GM23248 (cell line): ENCODE measurements at places on chromosomes 7 and 10. TPM values are rescaled to one million over a fixed set of nuclear protein-coding genes. Genes with fewer than 3 reads are reported as not detected.

- DNase-seq: no peak
- no peaks in the 10 kb centered on the region for H3K27me3 ChIP-seq
- H3K4me1 ChIP-seq: peaks cover 7% of the 10 kb centered on the region
Observed at GRCh38 chr10:69049566-69049961, 38.3 kb upstream of the SRGN start.

GRCh38 chr10:101780187-101780817, 2.9 kb downstream of the NPM3 start:
- no peak for DNase-seq
- peaks cover 10% of the 10 kb centered on the region; the same call in 1 of the 2 replicates for H3K36me3 ChIP-seq
- H3K4me1 ChIP-seq: peaks cover 8% of the 10 kb centered on the region; the same call in 1 of the 2 replicates

The RBP4 gene
- total RNA-seq: 1.1 TPM in 1 of 2 replicates, not detected in the other

GRCh38 chr10:77240041-77240652, 397.5 kb downstream of the KCNMA1 start:
- no peak overlapping the region for H3K27ac ChIP-seq
- DNase-seq: no peak
- H3K36me3 ChIP-seq: no peaks in the 10 kb centered on the region
- no peak overlapping the region for H3K4me3 ChIP-seq
- H3K27me3 ChIP-seq: no peaks in the 10 kb centered on the region

- no peaks in the 10 kb centered on the region for H3K36me3 ChIP-seq
- no peaks in the 10 kb centered on the region for H3K4me1 ChIP-seq
- H3K4me3 ChIP-seq: no peak overlapping the region
- no peak overlapping the region for H3K27ac ChIP-seq
- no peak for DNase-seq
- no peaks in the 10 kb centered on the region for H3K27me3 ChIP-seq
Observed at GRCh38 chr10:28920091-28920490, 242.8 kb downstream of the BAMBI start.
